ENCODE measurements at places on chromosomes 7 and 10.
A peak's percentile ranks its signal among the peaks of the same experiment; 100 is the strongest.

DNA sequence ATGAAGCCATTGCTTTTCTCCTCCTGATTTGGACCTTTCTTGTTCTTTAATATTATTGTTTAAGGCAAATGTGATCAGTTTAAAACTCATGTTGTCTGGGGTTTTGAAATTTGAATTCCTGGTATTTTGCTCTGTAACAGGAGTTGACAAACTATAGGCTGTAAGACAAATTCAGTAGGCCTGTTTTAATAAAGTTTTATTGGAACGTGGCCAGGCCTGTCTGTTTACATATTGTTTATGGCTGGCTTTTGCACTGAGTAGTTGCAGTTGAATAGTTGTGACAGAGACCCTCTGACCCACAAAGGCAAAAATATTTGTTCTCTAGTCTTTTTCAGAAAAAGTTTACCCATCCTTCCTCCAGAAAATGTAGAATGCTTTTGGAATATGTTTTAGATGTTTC, 29.8 kb downstream of the STARD3NL start:
- no peak for DNase-seq

GRCh38 chr10:3265088-3265487, 92.5 kb upstream of the PITRM1 start:
- DNase-seq: peak; percentile 47

GRCh38 chr7:84248843-84249242, 54.3 kb upstream of the SEMA3A start:
- DNase-seq: no peak

- DNase-seq: peak; percentile 68
Measured at GRCh38 chr7:105827151-105827875, 49.1 kb downstream of the ATXN7L1 start.

DNA sequence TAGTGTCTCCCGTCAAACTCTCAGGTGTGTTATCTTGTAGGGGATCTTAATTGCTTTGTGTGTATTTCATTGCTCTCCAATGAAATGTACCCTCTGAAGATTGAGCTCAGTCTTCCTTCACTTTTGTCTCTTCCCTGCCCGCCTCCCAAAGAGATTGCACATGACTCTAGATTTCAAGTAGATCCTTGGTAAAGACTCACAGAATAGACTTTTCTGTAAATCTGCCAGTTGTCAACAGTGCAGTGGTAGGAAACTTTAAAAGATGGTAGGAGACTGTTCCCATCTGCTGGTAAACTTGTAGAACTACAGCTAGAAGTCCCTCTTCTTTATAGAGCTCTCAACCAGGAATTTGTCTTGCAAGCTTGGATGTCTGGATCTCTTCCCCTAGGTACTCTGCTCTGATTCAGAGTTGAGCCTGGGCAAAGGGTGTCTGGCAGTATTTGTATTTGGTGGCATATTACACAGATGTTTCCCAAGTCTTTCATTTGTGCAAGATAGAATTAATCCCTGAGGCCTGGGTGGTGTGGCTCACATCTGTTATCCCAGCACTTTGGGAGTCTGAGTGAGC, 9.6 kb downstream of the CCL26 start:
- peak; percentile 70 for DNase-seq

GRCh38 chr7:121352323-121352722, 23.5 kb downstream of the WNT16 start:
- no peak for DNase-seq

DNA sequence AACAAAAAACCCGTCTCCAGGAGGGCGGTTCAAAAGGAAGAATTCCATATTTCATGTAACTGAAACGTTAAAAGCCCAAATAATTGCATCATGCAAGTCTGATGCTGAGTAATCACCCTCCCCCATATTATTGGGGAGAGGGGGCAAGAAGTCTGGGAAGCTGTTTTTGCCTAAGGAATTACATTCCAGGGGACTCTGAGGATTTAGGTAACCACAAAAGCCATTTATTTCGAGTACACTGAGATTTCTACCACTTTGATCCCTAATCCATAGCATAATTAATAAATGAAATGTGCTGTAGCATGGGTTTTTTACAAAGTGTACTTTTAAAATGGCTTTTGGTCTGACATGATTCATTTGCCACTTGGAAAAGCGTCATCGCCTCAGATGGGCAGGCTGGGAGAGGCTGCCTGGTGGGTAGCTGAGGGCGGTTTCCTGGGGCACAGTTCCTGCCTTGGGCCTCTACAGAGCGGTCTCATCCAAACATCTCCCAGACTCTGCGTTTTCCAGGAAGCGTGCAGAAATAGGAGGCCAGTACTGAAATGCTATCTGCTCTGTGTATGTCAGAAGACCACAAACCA, 106.5 kb downstream of the TCF7L2 start:
- peak; percentile 96 for DNase-seq

- no peak for DNase-seq
Measured at GRCh38 chr10:69346776-69347175, 68.5 kb downstream of the HK1 start.

DNA sequence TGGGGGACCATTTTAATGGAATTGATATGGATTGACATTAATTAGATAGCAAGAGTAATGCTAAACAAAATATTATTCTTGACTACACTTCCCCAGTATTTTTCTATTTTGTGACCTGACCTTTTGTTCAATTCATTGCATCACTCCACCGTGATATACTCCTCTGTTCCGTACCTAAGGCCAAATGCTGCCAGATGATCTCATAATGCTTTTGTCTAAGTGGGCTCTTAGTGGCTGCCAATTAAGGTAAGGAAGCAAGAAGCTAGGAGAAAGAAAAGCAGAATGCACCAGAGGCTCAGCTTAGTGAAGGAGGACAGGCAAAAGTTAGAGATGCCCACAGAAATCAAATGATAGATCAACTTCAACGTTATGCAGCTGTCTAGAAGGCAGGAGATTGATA, 36.4 kb downstream of the FEZF1 start:
- no peak for DNase-seq

DNA sequence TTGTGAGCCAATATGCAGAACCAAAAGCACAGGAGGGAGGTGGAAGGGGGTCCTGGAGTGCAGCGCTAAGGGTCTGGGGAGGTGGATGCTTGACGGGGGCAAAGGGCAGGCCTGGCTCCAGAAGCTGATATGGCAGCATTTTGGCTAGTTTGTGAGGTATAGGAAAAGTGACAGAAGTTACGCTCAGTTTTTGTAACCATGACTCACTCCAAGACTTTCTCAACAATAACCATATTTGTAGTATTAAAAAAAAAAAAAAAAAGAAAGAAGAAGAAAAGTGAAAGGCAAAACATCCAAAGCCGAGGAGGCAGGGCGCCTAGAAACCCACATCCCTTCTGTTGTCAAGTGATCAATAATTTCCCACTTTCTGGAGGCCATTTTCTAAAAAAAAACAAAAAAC, 92.3 kb downstream of the RNF216 start:
- peak; percentile 61 for DNase-seq

DNA sequence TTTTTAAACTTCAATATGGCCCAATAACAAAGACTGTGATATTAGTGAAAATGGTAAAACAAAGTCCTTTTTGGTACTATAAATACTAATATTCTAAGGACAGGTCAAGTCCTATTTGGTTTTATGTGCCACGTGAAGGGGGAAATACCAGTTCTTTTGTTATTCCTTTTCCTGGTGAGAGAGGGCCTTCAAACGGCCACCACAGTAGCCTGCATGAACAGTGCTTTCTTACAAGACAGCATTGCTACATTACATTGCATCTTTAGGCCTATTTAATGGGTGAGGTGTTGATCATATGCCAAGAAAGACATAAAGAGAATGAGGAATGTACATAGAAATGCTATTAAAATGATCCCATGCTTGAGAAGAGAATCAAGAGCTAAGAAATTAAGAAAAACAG, 214.8 kb downstream of the LRRTM3 start:
- DNase-seq: no peak

GRCh38 chr10:33047655-33048054, 89.6 kb upstream of the ITGB1 start:
- DNase-seq: no peak

DNA sequence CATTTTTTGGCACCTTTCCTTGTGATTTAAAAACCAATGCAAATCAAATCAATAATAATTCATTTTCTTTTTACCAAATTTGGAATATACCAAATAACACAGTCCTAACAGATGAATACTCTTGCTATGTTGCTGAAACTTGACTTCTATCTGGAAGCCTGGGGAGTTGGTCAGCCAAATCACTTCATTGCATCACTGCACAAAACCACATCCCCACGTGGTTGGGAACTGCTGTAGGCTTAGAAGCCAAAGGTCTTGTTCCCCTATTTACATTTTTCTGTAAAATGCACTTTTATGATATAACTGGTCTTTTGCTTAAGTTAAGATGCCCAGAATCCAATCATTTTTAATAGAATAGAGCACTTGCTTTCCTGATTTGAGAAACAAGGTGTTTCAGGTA, 15.2 kb downstream of the GPR85 start:
- DNase-seq: peak; percentile 11
